ENCODE measurements at places on chromosomes 13 and 19.
A peak's percentile ranks its signal among the peaks of the same experiment; 100 is the strongest.

DNA sequence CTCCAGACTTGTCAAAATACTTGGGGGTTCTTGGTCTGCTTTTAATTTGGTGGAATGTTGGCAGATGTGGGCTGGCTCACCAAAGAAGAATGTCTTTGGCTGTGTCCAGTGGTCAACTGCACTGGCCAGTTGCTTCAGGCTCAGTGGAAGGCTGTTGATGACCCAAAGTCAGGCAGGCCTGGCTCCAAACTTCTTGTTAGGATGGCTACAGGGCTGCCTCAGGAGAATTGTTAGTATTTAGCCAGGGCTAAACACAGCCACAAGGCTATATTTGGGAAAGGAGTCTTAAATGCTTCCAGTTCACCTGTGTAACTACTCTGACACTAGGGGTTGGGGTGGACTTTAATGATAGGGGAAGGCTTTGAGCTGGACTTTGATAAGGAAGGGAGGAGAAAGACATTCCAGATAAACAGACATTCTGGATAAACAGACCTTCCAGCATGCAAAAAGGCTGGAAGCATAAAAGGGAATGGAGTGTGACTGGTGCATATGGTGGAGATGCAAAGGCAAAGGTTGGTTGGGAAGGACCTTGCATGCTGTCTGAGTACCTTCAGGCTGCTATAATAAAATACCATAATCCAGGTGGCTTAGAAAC, 116.8 kb downstream of the FOXO1 start:
- DNase-seq, result no peak

- no peak for DNase-seq
These were observed 10.0 kb downstream of the CAMSAP3 start for GRCh38 chr19:7605490-7606222.

- no peak for DNase-seq
These were observed 134.8 kb upstream of the SPRY2 start for GRCh38 chr13:80475718-80476117.

GRCh38 chr19:51627491-51628138, 2.6 kb downstream of the SIGLEC5 start:
- no peak for DNase-seq

GRCh38 chr19:1672038-1672768, 19.8 kb upstream of the TCF3 start:
- DNase-seq, result no peak

DNA sequence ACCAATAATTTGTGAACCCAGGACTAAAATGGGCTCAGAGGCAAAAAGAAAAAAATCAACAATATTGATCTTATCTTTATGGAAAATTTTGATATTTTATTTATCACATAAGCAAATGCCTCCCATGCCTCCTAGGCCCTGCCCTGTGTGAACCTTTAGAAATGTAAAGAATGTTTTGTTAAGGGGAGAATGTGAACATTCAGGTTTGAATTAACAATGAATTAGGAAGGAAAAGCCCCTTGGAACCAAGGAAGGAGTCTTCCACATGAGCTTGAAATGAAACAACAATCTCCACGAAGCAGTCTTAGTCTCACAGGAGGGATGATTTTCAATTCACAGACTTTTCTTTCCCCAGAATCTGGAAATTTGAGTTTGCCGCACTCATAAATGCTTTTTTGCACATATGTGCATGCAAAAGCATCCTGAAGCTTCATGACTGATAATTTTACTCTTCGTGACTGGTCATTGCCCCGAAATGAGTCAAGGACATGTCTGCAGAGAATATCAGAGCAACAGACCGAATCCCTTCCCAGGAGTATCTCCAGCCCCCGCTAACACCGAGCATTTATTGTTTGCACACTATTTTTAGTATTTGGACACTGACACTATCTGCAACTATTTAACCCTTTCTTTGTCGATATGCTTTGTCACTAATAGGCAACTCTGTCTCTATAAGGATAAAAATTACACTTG, 135.2 kb downstream of the DCT start:
- no peak for DNase-seq

DNA sequence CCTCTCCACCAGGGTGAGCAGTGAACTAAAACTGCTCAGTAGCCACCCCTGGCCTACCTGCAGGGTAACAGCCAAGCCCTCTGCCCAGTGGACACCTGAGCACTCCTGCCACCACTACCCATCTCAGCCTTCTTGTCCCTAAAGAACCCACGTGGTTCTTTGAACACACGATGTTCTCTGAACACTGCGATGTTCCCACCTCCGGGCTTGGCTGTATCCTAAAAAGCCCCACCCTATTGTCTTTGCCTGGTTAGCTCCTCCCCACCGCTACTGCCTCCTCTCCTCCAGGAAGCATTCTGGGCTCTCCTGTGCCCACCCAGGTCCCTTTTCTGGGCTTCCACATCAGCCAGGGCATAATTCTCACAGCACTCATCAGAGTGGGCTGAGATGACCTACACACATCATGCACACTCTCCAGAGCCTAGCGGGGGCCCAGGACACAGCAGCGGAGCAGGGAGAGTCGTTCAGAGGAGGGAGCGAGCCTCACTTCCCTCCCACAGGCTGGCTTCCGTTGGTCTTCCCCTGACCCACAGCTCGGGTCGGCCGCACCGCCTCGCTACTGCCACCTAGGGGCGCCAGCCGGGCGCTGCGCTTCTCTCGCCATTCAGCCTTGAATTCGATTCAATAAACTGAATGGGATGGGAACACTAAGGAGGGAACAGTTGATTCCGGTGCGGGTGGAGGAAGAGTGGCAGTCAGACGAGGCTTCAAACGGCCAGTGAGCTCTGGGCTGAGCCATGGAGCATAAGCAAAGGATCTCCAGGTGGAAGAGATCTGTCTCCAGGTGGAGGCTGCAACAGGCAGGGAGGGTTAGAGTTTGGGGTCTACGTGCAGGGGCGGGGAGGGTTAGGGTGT, 3.2 kb downstream of the ELAVL1 start:
- peak; percentile 49 for DNase-seq

DNA sequence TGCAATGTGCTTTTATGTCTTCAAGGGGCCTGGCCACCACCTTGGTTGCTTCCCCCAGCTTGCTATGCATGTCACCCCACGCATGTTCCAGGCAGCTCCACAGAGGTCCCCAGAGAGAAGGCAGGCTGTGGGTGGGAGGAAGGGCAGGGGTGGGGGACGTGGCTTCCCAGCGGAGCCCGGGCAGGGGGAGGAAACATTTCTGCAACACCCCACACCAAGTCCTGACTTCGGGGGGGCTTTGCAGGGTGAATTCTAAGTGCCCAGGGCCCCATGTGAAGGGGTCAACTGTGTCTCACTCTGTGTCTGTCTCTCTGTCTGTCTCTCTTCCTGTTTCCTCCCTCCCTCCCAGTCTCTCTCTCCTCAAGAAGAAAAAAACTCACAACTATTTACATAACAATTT, 39.6 kb downstream of the LTBP4 start:
- DNase-seq, result no peak

DNA sequence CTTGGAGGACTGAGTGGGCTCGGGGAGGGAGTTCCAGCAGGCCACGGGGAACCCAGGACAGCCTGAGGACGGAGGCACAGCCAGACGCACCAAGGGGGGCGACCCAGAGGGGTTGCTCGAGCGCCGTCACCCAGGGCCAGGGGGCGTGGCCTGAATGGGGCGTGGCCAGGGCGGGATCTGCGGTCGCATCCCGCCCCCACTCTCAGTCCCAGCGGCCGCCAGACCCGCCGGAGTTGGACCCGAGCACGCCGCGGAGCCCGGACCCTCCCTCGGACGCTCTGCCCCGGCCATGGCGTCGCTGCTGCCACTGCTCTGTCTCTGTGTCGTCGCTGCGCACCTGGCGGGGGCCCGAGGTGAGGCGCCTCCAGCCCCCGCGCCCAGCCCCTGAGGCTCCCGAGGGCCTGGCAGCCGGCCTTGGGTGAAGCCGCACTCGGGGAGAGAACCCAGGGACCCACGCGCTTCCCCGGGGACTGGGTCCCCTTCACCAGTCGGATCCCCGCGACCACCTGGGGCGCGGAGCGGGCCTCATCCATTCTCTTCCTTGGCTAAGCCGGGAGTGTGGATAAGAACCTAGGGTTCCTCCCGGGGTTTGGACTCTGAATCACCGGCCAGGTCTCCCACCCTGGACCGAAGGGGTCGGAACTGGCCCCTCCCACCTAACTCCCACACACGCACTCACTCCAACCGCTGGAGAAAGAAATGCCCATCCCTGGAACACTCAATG, at the start of gene CILP2:
Gene CILP2 (plus strand): TSS at position 205 of the 724 bp plus-strand sequence. CDS start 85 bp downstream, at position 290.
- DNase-seq, result no peak

GRCh38 chr19:34269968-34270621, 15.7 kb downstream of the GARRE1 start:
- peak; percentile 22 for DNase-seq

DNA sequence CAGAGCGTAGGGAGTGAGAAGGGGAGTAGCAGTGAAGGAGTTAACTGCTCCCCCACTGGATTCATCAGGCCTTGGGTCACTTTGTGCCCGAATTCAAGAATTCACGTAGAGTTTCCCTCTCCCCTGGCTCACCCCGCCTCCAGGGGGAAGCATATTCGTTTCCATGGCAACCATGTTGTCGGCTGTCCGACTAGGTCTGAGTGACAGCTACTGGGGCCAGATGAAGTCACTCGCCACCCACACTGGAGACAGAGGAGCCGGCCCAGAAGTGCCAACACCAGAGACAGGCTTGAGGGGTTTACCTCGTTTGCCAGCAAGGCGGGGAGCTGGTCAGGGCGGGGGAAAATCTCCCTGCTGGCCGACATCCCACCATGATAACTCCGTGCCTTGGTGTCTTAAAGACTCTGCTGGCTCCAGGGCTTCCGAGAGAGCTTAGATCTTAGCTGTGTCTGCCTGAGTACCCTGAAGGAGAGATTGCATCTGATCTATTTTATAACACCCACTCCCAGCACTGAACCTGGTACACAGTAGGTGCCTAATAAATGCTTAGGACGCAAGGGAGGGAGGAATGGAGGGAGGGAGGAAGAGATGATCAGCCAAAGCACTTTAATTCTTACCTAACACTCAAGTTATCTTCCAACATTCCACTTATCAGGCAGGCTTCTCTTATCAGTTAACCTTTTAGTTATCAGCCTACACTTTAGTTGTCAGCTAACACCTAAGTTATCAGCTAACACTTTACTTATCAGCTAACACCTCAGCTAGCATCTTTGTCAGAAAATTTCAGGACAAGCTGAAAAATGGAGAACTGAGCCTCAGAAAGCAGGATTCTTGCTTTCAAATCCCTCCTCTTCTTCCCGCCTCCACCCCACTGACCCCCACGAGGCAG, 57.2 kb upstream of the ZNRF4 start:
- no peak for DNase-seq

- no peak for DNase-seq
These were observed 16.0 kb upstream of the ZNF554 start for GRCh38 chr19:2803486-2804155.

DNA sequence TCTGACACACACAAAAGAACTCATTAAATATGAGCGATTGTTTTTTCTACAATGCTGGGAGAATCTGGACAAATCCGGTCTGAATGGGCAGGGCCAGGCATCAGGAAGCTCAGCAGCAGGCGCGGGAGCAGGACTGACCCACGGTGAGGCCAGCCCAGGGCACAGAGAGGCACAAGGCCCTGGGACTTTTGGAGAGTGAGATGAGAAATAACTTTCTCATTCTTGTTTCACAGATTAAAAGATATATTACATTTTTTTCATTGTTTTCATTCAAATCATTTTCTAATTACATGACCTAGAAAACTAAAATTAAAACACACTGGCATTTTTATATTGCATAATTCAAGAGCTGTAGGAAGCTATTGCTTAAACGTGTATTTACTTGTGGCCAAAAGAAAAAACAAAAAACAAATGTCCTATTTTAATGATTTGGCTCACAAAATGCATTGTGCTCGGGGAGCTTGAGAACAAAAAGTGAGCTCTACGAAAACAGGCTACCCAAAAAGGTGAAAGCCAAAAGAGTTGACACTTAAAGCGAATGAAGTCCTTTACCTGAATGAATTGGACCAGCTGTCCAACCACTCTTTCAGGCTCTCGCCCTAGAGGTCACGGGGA, 133.1 kb downstream of the TNFRSF19 start:
- no peak for DNase-seq

- DNase-seq, result no peak
These were observed 35.1 kb downstream of the DNMT1 start for GRCh38 chr19:10159610-10160009.

DNA sequence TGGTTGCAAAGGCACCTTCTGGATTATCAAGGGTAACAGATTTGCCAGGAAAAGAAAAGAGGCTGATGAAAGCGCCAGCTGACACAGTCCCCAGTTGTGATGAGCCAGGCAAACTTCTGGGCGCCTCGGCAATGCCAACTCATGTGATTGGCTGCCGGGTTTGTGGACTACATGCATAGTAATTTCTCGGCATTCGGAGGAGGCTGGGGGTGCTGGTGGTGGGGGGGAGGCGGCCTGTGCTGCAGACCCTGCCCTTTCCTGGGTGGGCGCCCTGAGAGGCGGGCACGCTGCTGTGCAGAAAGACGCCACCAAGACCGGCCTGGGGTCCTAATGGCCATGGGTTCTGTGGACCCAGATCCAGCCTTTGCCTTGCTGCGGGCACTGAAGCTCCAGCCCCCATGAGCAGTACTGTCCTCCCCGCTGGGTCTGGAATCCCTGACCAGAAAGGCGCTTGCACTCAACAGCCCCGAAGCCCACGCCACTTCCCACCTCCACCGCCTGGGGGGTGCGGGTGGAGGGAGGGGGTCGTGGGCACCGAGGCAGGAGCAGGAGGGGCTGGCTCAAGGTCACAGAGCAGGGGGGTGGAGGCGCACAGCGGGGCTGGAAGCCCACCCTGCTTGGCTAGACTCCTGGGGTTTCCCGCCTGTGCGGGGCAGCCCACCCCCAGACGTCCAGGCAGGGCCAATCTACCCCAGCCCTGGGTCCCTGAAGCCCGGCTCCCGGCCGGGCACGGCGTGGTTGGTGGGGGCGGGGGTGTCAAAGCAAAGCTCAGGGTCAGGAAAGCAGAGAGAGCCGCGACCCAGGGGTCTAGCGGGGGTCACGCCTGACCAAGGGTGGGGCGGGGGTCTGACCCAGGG, 1.0 kb downstream of the DIRAS1 start:
- no peak for DNase-seq

GRCh38 chr19:55559684-55560083, 14.3 kb upstream of the SBK3 start:
- DNase-seq, result no peak

DNA sequence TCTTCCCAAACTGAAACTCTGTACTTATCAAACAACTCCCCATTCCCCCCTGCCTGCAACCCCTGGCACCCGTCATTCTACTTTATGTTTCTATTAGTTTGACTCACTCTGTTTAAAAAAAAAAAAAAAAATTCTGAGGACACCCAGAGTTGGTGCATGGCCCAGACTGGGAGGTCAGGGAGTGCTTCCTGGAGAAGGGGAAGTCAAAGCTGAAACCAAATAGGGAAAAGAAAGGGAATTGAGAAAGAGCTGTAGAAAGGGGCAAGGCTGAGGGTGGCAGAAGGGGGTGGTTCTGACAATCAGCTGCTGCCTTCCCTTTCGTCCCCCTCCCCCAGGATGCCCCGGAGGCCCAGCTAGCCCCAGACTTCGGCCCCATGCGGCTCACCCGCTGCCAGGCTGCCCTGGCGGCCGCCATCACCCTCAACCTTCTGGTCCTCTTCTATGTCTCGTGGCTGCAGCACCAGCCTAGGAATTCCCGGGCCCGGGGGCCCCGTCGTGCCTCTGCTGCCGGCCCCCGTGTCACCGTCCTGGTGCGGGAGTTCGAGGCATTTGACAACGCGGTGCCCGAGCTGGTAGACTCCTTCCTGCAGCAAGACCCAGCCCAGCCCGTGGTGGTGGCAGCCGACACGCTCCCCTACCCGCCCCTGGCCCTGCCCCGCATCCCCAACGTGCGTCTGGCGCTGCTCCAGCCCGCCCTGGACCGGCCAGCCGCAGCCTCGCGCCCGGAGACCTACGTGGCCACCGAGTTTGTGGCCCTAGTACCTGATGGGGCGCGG, 9.0 kb upstream of the STRN4 start:
- DNase-seq, result no peak

Measured in stimulated activated CD4-positive, alpha-beta T cell treated with anti-CD3 and anti-CD28 coated beads, TNF-alpha, amount 100 ng/mL, for 1 hour (primary cell).